AG04450 (cell line): ENCODE measurements at places on chromosomes 1 and 21.

GRCh38 chr1:115237507-115237906 is 100.5 kb downstream of the NGF start:
- DNase-seq, result no peak

- DNase-seq, result no peak
These were observed 69.1 kb upstream of the POU3F1 start for GRCh38 chr1:38115682-38116202.

DNA sequence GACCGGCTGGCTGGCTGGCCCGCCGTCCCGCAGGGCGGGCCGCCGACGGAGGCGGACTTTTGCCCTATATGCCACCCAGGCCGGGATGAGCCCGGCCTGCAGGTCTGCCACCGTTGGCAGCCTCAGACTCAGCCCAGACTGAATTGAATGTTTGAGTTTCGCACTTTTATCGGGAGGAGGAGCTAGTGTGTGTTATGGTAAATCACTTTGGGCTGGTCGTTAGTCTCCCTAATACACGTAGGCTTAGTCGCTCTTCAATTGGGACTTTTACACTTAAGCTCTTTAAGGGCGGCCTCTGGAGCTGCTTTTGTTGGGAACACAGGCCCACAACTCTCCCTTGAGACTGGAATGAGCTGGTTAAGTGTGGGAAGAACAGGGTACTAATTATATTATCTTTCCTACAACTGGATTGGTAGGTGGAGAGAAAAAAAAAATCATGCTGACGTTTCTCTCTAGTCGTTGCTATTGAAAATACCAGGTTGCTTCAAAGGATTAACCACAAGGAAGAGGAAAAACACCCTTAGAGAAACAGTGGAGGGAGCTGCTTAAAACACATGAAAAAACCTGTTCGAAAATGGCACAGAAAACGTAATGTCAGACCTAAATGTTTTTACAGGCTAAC is 1.4 kb upstream of the IRF2BP2 start:
- no peak for DNase-seq

DNA sequence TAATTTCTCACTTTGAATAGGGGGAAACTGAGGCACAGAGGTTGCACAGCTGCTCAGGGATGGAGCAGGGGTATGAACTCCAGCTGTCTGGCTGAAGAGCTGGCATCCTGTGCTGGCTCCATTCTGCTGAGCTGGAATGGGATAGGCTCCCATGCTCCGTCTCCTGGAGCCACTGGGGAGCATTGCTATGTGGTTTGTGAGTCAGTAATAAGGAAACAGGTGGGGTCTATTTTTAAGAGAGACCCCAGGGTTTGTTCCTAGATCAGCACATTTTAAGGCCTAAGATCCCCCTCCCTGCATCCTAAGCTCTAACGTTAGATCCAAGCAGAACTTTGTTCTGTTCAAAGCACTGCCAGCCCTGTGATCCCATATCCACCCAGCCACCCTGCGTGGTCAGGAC is 72.2 kb downstream of the LACTBL1 start:
- no peak for DNase-seq

- DNase-seq, result no peak
These were observed at the start of gene RIMS3 for GRCh38 chr1:40665335-40666171. RIMS3 (minus strand) TSS chr1:40665682; CDS start chr1:40641925, 23,757 bp downstream.

DNA sequence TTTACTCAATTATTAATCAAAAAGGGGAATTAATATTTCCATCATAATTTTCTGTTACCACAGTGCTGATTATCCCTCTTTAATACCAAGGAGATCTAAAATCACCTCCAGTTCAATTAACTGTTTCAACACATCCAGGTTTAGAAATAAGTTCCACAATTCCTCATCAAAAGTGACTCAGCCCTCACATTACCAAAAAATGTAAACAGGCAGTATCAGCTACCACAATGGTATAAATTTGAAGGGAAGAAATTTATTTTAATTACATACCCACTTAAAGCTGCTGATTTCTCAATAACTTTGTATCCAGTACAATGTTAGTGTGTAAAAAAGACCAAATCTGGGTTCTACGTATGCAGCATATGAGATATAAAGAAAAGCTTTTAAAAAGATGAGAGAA is 51.9 kb downstream of the EIF4G3 start:
- DNase-seq, result peak; percentile 29

DNA sequence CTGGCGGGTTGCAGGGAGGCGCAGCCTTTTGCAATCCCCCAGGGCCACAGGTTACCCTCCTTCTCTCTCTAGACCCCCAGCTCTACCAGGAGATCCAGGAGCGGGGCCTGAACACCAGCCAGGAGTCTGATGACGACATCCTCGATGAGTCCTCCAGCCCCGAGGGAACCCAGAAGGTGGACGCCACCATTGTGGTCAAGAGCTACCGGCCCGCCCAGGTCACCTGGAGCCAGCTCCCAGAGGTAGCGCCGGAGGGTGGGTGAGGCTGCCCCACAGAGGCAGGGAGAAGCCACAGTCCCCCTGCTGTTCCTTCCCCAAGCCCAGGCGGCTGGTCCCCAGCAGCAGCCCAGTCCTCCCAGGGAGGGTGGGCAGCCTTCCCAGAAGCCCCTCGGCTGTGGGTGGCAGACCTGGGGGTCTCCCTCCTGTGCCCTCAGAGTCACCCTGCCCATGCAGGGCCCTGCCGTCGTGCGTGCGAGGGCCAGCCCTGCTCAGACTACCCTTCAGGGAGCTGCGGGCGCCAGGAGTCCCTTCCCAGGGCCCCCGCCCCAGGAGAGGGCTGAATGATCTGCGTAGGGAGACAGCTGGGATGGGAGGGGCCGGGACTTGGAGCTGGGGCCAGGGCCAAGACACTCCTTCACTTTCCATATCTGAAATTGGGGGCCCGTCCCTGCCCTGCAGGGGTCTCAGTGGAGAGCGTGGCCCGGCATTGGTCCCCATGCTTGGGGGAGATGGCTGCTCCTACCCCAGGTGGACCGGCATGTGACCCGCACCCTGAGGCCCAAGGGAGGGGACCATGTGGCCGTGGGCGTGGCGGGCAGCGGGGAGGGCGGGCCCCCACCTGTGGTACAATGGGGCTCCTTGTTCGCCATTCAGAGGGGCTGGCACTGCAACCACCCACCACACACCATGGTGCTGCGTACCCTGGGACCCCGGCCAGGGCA is 12.9 kb downstream of the ARHGEF16 start:
- DNase-seq, result no peak

- DNase-seq, result no peak
These were observed 14.7 kb downstream of the PDXK start for GRCh38 chr21:43733529-43734071.

DNA sequence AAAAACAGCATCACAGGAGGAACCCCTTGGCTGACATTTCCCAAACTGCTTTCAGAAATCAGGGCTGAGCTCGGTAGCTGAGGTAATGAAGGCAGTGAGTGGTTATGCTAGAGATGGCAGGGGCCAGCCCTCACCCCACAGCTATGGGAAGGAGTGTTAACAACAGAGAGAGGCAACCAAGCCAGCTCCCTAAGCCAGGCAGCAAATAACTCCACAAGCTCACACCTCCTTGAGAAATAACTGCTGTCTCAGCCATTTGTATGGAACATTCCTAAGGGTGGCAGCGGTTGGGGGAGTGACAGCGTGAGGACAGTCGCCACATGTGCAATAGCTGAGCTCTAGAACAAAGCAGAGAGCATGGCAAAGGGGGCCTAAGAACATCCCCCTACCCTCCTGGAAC is 42.6 kb downstream of the LMX1A start:
- DNase-seq, result no peak

DNA sequence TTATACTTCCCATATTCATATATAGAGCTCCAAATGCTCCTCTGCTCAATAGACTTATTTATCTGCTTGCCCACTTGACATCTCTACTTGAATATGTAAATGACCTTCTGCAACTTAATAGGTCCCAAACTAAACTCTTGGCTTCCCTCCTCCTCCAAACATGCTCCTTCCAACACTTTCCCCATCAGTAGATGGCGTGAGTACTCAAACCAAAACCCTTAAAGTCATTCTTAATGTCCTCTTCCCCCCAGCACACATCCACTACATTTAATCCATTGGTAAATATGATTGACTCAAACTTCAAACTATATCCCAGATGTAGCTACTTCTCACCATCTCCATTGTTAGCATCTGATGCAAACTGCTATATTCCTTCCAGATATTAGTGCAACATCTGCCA is 48.5 kb upstream of the PBX1 start:
- no peak for DNase-seq

- DNase-seq, result no peak
These were observed 1.1 kb downstream of the GNG4 start for GRCh38 chr1:235648407-235648907.

DNA sequence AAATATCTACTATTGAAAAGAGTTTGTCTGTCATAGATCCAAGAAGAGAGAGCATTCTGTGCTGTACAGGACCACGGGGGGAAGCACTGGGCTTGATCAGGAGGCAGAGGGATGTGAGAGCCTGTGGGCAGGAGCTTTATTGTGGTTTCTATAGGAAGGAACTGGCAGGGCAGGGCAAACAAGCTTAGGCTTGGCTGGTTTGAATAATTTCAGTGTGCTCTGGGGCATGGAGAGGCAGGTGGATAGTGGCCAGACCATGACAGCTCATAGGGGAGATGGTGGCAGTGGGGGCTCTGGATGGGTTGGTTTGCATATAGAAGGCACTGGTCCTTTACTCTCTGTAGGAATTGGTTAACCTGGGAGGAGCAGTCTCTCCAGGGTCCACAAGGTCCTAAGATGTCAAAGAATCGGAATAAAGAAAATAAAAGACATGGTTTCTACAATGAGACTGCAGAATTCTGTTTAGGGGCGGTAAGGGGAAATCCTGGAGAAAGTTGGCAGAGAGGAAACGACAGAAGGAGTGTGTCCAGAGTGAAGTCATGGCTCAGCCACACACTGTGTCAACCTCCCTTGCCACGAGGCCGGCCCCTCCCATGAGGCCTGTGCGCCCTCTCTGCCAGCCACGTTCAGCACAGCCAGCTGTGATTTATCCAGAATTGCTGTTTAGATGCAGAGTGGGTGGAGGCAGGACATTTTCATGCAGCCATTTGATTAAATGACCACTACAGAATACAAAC is 81.7 kb upstream of the PGBD5 start:
- DNase-seq, result no peak

GRCh38 chr1:226568077-226568831 is 19.7 kb downstream of the STUM start:
- no peak for DNase-seq

- DNase-seq, result no peak
These were observed 60.0 kb upstream of the EPS8L3 start for GRCh38 chr1:109823543-109824348.

- no peak for DNase-seq
These were observed 12.2 kb downstream of the CFAP410 start for GRCh38 chr21:44326716-44327602.

DNA sequence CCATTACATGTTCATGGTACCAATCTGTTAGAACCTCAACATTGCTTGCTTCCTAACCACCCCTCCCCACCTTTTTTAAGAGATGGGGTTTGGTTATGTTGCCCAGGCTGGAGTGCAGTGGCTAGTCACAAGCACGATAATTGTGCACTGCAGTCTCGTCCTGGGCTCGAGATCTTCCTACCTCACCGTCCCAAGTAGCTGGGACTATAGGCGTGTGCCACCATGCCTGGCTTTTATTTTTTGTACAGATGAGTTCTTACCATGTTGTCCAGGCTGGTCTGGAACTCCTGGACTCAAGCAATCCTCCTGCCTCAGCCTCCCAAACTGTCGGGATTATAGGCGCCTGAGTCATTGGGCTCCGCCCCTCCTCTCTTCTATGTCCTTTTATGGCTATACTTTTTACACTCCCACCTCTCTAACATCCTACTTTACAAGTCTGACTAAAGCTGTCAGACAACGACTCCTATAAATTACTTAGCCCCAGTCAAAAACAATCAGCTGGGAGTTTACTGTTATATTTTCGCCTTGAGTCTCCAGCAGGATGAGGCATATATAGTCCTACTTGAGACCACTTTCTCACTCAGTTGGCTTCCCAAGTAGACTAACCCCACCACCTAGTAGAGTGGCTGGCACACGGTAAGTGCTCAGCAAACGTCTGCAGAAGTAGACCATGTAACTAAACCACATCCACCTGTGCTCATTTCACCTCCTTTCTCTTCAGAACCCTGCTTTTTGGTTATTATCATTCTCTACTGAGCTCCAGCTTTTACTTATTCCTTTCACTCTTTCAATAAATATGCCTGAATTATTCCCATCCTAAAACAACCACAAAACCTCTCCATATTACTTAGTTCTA is 13.8 kb downstream of the ENSA start:
- no peak for DNase-seq

DNA sequence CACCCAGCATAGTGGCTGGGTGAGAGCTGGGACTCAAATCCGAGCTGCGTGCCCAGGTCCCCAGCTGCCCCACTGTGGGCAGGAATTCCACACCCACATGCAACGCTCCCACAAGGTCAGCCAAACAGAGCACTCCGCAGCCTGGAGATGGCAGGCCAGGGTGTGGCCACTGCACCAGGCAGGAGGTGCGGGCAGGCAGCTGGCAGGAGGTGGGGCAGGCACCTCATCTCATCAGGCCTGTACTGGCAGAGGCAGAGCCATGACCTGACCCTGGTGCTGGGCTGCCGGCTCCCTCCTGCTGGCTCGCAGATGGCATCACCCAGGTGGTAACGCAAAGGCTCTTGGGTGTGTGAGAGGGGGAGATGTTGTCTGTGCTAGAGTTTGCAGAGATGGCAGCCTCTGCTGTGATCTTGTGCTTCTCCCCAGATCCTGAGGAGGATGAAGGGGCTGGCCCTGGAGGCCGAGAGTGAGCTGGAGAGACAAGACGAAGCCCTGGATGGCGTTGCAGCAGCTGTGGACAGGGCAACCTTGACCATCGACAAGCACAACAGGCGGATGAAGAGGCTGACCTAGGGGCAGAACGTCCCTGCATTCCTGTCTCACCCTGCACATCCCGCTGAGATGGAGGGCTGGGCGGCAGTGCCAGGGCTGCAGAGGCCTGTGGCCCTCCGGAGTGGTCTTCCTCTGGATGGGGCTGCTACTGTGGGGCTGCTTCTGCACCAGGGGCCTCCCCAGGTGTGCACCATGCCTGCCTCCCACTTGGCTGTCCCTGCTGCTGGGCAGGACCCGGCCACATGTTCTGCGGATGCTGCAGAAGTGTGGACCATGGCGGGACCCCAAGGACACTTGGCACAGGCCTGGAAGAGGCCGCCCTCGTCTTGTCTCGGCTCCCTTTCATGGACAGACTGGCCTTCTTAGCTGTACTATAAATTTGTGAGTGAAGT is 35.1 kb upstream of the PRSS38 start:
- DNase-seq, result no peak

DNA sequence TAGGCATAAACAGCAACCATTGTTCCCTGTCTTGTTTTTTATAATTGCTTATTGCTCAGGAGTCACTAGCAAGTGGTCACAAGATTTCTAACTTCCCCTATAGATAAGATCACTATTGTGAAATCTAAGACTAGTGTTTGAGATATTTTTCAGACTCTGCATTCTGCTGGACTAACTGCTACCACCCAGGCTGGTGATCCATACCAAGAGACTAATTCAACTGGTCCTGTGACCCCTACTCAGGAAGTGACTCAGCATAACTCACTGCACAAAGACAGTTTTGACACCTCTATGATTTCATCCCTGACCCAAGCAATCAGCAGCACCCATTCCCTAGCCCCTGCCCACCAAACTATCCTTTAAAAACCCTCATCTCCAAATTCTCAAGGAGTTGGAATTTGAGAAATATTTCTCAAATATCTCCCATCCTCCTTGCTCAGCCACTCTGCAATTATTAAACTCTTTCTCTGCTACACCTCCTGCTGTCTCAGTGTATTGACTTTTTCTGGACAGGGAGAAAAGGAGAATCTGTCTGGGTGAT is 52.7 kb downstream of the TRIM33 start:
- no peak for DNase-seq

GRCh38 chr1:235336903-235337302 is 8.5 kb downstream of the GGPS1 start:
- DNase-seq, result no peak
